ENCODE measurements at places on chromosomes 1 and 21.

- DNase-seq, result no peak
Measured at GRCh38 chr1:71737768-71738167, 544.6 kb downstream of the NEGR1 start.

GRCh38 chr1:16617778-16618580 is 4.6 kb upstream of the NBPF1 start:
- DNase-seq, result no peak

DNA sequence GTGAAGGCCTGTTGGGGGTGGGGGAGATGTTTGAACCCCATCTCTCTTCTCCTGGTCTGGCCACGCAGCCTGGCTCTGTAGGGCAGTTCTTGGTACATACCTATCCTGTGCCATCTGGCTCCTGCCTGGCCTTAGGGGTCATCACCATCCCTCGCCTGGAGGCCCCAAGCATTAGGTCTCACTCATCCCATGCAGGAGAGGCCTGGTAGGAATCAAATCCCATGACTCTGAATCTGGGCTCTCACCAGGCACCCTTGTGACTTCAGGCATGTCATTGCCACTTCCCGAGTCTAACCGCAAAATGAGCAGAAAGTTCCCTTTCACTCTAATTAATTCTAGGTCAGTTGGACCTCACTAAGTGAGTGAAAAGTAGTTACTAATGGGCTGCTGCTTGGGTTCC is 37.2 kb downstream of the ETNK2 start:
- DNase-seq, result no peak

GRCh38 chr1:104266612-104267011 is 516.9 kb downstream of the AMY1C start:
- DNase-seq, result no peak

DNA sequence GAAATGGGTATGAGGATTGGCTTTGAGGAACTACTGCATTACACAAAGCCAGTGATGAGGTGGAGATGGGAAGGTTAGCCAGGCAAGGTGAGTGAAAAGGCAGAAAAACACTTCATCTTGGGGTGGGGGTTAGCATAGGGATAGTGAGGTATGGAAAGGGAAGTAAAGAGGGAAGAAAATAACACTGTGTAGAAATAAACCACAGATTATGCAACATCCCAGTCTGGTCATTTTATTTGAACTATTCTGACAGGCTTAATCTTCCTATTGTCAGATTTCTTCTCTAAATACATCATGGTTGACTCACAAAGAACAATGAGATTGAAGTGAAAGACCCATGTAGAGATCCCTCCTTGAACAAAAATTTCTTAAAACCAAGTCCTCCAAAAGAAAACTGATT is 640.2 kb downstream of the PTPRC start:
- peak; percentile 39 for DNase-seq

- no peak for DNase-seq
Measured at GRCh38 chr21:40345711-40346321, 478.6 kb downstream of the PCP4 start.

GRCh38 chr1:222970711-222971110 is 155.9 kb downstream of the DISP1 start:
- DNase-seq, result no peak

GRCh38 chr1:164617377-164618201 is 58.6 kb downstream of the PBX1 start:
- DNase-seq, result peak; percentile 63

DNA sequence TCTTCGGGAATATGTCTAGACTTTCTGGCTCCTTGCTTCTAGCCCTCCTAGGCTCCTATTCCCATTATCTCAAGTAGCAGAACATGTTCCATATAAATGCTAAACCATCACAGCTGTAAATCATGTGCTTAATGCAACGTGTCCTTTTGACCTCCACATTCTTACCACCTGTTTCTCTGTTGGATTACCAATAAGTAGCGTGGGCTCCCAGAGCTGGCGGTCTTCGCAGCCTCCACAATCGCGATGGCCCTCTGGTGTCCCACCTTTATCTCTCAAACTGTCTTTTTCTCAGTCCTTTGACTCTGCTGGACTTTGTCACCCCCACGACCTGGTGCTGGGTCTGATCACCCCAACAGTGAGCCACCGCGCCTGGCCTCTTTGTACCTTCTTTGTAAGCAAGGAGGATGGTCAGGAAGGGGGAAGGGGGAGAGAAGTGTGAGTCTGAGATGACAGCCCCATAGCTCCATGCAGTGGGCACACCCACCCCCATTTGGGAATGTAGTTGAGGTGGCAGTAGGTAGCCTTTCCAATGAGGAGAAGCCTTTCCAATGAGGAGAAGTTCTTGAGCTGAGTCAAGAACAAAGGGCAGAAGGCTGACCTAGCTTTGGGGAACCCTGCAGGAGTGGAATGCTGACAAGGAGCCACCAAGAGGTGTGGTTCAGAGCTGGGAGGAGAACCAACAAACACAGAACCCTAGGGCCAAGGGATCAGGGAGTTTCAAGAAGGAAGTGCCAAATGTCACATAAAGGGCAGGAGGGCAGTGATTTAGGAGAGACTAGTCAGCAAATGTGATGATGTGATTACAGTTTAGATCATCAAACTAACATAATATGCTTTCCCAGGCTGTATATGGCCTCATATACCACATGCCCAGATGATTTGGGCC is 14.2 kb downstream of the TRAF5 start:
- no peak for DNase-seq

DNA sequence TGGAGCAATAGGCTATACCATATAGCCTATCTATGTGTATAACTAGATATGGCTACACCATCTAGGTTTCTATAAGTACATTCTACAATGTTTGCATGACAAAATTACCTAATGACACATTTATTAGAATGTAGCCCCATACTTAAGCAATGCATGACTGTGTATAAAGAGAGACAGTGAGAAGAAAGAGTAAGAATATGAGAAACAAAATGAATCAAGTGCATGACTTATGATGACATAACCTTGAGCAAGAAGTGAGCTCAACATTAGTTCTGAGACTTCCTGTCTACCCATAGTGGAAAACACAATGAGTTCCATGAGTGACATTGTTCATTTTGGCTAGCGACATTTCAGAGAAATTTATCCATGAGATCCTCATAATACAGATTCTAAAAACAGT is 10.1 kb downstream of the SLC44A5 start:
- DNase-seq, result no peak

- no peak for DNase-seq
Measured at GRCh38 chr1:16276302-16277030, 39.5 kb upstream of the CPLANE2 start.

GRCh38 chr21:41924368-41924754 is 29.5 kb downstream of the C2CD2 start:
- DNase-seq, result no peak

DNA sequence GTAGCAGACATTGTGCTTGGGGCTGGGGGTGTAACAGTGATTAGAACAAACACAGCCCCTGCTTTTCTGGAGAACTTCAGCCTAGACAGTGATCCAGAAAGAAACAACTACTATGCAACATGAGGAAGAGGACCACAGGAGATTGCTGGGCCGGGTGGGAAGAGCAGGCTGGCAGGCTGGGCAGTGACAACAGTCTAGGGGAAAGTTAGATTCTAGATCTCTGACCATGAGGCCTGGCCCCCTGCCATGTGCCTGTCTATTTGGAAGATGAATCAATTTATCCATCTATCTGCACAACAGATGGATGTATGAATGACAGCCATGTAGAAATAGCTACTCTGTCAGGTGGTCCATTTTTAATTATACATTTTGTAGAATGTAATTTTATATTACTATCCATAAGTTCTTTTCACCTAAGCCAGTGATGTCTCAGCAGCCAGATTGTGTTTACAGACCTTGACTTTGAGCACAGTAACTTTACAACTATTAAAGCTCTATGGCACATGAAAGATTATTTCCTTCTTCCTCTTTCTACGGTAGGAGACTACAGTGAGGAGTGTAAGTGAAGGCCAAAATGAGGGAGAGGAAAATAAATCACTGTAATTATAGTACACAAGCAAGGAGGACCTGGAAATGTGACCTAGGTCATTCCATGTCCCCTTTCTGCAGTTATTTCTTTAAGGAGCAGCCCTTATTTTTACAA is 15.5 kb downstream of the CLIC6 start:
- no peak for DNase-seq

- DNase-seq, result no peak
Measured at GRCh38 chr1:211332830-211333229, 6.2 kb downstream of the TRAF5 start.

GRCh38 chr1:229098903-229099578 is 171.9 kb upstream of the RAB4A start:
- no peak for DNase-seq

- DNase-seq, result peak; percentile 38
Measured at GRCh38 chr1:83905315-83905907, 93.5 kb downstream of the TTLL7 start.

GRCh38 chr1:111148376-111148881 is 8.4 kb downstream of the CEPT1 start:
- DNase-seq, result no peak

GRCh38 chr1:225942574-225942973 is 1.6 kb upstream of the LEFTY2 start:
- no peak for DNase-seq

DNA sequence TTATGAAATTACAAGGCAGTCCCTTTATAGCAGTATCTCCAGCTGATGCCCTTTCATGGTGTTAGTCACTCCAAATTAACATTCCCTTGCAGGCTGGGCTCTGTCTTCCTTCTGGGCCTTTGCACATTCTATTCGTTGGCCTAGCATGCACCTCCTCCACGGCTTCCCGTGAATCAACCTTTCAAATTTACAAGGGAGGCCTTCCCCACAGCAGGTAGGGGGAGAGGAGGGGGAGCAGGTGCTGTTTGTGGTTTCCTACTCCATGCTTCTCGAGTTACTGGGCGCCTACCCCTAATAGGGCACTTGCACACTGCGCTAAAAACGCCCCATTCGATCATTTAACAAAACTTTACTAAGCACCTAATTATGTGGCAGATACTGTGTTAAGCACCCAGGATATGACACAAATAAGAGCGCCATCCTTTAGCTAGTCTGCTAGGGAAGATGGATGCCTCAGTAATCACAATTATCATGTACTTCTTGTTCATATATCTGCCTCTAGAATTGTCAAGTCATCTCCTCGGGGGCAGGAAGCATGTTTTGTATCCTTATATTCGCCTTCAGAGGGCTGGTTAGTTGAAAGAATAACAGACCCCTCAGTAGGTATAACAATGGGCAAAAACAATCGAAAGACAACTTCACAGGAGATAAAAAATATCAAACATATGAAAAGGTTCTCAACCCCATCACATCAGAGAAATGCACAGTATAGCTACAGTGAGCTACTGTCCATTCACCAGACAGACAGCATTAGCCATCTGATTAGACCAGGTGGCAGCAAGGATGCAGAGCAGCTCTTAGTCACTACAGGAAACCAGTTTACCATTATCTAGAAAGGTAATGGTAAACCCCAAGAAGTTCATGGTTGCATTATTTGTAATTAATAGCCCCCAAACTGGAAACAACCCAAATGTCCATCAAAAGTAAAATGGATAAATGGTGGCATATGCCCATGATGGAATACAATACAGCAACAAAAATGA is 1.7 kb upstream of the ADAR start:
- DNase-seq, result peak; percentile 27

DNA sequence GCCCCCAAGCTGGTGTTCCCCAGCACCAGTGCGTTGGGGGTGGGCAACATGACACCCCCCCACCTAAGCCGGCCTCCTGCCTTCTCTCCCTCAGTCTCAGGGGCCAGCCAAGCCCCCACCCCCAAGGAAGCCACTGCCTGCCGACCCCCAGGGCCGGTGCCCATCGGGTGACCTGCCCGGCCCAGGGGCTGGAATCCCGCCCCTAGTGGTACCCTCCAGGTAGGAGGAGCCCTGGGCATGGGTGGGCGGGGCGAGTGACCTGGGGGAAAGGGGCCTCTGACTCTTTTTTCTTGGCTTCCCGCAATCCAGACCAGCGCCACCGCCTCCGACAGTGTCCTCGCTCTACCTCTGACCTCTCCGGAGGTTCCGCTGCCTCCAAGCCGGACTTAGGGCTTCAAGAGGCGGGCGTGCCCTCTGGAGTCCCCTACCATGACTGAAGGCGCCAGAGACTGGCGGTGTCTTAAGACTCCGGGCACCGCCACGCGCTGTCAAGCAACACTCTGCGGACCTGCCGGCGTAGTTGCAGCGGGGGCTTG is 1.3 kb upstream of the EFNA4 start:
- DNase-seq, result no peak

DNA sequence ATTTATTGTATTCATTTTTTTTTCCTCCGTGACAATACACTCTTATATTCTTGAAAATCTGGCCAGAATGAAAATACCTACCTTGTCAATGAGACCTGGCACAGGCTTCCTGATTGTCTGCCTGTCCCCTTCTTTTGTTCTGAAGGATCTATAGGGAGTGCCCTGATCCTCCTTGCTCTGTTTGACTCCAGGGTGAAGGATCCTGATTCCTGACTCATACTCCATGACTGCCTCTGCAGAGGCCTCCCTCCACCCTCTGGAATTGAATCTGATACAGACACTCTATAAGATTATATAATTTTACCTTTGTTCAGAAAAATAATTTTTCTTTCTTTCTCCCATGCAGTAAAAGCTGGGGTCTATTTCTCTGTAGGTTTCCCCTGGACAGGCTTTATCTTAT is 116.2 kb downstream of the HMCN1 start:
- peak; percentile 35 for DNase-seq
